Cerebellar nuclear complex (tissue), 1 donor: ENCODE measurements at places on chromosomes 12 and 14.

DNA sequence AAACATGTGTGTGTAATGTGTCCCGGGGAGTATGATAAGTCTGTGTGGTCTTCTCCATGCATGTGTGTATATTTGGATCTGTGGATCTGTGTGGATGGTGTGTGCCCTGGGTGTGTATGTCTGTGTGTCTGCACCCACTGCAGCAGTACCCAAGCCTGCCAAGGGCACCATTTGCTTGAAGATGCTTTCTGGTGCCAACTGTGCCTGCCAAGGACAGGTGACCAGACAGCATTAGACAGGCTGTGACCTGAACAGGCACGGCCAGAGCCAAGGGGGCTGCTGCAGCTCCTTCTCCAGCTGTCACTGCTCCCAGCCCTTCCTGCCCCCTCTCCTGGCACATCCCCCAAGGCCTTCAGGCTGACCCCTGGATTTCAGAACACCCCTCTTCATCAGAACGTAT, 35.0 kb downstream of the DTX1 start:
- DNase-seq: peak; percentile 22

- DNase-seq: no peak
Measured at GRCh38 chr12:89645434-89645833, 63.2 kb downstream of the ATP2B1 start.

DNA sequence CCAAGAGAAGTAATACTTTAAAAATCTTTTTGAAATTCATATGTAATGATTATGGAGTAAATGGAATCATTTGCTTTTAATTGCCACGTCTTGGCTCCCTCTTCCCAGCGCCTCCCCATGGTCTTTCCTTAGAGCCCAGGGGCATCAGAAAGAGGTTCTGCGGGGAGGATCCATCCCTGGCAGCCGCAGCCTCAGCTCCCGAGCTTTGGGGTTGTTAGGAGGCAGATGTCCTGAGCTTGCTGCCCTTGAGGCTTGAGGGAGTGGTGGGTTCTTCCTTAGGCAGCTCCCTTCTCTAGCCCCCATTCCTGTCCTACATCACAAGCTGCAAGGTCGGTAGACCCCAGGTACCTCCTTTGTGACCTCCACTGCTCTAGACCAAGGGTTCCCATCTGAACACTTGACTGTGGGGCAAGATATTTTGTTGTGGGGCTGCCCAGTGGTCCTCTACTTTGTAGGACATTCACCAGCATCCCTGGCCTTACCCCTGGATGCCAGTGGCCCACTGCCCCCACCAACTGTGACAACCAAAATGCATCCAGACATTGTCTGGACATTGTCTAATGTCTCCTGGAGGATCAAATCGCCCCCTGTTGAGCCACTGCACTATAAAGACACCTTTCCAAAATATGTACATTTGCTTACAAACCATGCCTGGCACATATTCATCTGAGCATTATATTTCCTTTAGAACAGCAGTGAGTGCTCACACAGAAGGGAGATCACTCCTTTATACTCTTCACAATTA, 6.3 kb downstream of the PPP2R5C start:
- no peak for DNase-seq

DNA sequence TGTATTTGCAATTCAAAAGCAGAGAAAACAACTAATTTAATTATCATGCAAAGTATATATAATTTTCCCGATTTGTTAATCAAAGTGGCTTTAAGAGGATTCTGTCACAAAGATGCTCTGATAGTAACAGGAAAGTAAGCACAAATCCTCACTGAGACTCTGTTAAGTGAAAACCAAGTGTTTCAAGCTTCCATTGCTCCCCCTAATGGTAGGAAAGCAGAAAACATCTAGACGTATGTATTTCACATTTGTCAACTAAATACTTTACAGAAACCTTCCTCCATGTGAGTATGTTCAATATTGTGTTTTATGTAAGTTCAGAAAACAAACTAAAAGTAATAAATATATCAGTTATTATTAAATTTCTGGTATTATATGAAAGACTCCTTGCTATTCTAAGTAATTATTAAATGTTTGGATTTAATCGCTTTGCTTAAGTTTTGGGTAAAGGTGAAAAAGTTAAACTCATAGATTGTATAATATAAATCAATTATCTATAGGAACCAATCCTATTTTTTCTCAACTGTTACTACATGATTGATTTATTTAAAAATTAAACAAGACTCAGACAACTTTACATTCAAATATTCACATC, 1.5 kb upstream of the NTS start:
- no peak for DNase-seq

DNA sequence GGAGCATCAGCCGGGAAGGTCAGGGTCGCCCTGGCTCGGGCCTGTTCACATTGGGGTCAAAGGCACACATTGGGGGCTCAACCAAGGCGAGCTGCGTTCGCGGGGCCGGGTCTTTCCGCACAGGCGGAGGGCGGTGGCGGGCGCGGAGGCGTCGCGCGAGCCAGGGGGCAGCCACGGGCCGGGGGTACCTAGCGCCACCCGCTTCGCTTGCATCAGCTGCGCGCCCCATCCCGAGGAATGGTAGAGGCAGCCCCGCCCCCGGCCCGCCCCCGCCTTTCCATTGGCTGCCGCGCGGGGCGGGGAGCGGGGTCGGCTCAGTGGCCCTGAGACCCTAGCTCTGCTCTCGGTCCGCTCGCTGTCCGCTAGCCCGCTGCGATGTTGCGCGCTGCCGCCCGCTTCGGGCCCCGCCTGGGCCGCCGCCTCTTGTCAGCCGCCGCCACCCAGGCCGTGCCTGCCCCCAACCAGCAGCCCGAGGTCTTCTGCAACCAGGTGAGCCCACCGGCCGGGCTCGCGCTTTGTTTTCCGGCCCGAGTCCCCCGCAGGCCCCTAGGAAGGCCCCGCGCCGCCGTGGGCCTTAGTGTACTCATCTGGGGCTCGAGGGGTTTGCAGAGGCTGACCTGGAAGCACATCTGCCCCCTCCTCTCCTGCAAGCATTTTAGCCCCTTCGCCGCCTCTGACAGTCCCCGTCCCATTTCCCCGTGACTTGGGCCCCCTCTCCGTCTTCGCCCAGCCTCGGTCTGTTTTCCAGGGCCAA, at the start of gene ALDH2:
TSS of gene ALDH2 (plus strand) at position 326 of the 754 bp plus-strand sequence. CDS start at position 376, 50 bp downstream.
- DNase-seq: peak; percentile 14

DNA sequence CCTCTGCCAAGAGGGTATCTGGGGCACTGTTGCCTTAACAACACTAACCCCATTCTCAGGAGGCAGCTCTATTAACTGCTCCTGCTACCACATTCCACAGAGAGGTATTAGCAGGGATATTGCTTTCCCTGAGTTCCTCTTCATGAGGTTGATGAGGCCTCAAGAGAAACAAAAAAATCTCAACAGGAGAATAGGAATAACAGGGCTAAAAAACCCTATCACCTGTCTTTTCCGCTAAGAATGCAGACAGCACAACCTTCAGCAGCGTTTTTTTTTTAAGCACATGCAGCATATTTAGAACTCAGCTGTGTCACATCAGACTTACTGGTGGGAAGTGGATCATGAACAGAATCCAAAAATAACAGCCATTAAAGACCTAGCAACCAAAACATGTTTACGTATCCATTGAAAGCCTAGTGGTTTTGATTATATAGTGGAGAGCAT, 29.2 kb downstream of the ATF7 start:
- no peak for DNase-seq

GRCh38 chr14:23641915-23642588, 5.9 kb downstream of the DHRS2 start:
- DNase-seq: no peak

GRCh38 chr12:92047393-92047826, 98.2 kb downstream of the BTG1 start:
- DNase-seq: no peak

DNA sequence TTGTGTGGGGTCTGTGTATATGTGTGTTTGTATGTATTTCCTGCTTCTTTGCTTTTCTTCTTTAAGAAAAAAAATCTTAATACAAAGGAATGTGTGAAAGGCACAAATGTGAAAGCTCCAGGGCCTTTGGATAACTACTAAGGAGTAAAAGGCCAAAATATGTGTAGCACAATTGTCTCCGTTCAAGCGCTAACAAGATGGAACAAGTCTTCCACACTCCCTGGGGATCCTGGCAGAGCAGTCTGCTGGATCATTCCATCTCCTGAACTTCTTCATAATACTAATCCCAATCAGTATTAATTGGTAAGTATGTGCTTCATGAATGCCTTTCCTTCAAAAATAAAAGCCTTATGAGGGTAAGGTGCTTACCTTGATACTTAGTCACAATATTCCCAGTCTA, 462.5 kb upstream of the TBX3 start:
- no peak for DNase-seq

- no peak for DNase-seq
Measured at GRCh38 chr12:92108651-92109050, 37.0 kb downstream of the BTG1 start.

DNA sequence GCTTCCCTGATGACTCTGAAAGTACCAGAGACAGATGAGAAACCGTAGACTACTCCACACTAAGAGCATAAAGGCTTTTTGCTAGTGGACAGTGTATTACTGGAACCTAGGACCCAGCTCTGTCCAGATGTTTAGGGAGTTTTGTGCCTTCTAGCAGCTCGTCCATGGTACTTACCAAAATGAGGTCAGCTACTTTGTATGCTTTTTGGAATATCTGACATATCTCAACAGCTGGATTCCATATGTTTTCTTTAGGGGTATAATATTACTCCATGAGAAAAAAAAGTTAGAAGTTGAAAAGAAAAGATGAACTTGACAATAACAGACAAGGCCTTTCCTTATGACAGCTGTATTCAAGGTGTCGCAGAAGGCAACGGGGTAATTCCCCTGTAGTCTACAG, 32.1 kb upstream of the FRMD6 start:
- DNase-seq: no peak

DNA sequence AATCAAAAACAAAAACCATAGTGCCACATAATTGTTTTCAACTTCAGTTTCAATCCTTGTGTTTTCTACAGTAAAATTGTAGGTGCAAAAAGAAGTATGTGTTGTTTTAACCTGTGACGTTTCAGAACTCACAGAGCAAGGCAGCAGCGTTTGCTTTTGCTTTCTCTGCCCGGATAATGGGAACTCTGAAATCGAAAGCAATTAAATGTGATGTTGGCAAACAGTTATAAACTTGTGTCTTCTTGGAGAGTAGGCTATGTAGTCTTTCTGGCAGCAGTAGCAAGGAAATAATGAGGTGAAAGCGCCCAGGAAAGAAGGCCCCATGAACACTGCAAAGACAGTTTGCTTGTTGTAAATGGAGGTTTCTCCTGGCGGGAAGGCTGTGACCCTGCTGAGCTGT, 39.1 kb downstream of the FNTB start:
- DNase-seq: no peak

- DNase-seq: no peak
Measured at GRCh38 chr12:101407049-101407435, 530 bp downstream of the ARL1 start.

DNA sequence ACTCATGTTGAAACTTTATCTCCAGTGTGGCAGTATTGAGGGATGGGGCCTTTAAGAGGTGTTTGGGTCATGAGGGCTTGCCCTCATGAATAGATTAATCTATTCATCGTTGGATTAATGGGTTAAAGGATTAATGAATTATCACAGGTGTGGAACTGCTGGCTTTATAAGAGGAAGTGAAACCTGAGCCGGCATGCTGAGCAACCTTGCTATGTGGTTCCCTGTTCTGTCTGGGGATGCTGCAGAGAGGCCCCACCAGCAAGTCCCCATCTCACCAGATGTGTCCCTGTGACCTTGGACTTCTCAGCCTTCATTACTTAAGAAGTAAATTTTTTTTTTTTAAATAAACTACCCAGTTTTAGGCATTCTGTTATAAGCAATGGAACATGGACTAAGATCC, 109.6 kb downstream of the DYRK2 start:
- DNase-seq: no peak
